ENCODE measurements at places on chromosomes 7 and 10.

GRCh38 chr10:43878386-43878785 is 229.7 kb upstream of the ZNF32 start:
- DNase-seq, result no peak

GRCh38 chr10:45093945-45094344 is 93.2 kb downstream of the ZNF22 start:
- DNase-seq, result no peak

DNA sequence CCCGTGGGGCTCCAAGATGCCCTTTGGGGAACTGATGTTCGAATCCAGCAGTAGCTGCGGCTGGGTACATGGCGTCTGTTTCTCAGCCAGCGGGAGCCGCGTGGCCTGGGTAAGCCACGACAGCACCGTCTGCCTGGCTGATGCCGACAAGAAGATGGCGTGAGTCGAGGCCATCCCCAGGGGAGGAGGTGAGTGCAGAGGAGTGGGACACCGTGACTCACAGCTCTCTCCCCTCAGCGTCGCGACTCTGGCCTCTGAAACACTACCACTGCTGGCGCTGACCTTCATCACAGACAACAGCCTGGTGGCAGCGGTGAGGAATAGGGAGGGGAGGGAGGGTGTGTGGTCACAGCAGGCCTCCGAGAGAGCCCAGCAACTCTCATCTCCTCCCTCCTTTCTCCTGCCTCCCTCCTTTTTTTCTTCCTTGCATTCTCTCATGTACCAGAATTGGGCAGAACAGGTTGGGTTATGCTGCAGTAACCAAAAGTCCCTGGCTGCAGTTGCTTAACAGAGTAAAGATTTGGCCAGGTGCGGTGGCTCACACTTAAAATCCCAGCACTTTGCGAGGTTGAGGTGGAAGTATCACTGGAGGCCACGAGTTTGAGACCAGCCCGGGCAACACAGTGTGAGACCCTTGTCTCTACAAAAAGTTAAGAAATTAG is 16.5 kb downstream of the ARPC1B start:
- DNase-seq, result no peak

- no peak for DNase-seq
These were observed 84.0 kb upstream of the C1GALT1 start for GRCh38 chr7:7098280-7098818.

- DNase-seq, result no peak
These were observed 191.0 kb downstream of the DGKI start for GRCh38 chr7:137655804-137656203.

DNA sequence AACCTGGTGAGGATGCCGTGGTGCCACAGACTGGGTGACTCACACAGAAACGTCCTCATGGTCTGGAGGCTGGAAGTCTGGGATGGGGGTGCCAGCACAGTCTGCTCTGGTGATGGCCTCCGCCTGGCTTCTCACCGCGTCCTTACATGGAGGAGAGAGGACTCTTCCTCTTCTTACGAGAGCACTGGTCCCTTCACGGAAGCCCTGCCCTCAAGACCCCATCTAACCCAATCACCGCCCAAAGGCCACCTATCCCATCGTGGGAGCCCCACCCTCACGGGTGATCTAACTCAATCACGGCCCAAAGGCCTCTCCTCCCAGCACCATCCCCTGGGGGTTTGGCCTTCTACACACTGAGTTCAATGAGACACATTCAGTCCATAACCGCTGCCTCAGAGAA is 137.7 kb downstream of the PTPRN2 start:
- DNase-seq, result no peak

- DNase-seq, result no peak
These were observed 4.8 kb upstream of the VIPR2 start for GRCh38 chr7:159149488-159149887.

DNA sequence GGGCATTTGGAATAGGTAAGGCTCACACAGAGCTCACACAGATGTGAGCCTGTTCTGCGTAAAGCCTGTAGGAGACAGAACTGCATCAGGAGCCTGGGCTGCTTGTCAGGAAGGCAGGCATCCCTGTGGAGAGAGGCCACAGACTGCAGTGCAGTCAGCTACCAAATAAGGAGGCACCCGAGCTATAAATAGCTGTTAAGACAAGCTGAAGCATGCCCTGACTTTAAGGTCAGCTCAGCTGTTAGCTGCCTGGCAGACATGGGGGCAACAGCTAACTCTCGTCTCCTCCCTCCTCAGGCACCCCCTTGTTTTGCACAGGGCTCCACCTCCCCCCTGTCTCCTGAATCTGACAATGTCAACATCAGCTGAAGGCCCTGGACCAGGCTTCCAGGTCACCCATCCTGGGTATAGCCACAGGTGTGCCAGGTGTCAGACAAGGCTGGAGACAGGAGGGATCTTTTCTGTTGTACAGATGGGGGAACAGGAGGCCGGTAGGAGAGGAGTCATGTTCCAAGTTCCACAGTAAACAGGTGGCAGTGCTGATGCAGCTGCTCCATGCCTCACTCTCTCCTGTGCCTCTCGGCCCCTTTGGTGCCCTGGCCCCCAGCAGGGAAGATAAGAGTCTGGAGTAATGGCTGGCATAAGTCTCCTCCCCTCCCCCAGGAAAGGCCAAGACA is 27.6 kb upstream of the MKRN1 start:
- no peak for DNase-seq

GRCh38 chr7:46885167-46885566 is 696.7 kb downstream of the TNS3 start:
- no peak for DNase-seq

DNA sequence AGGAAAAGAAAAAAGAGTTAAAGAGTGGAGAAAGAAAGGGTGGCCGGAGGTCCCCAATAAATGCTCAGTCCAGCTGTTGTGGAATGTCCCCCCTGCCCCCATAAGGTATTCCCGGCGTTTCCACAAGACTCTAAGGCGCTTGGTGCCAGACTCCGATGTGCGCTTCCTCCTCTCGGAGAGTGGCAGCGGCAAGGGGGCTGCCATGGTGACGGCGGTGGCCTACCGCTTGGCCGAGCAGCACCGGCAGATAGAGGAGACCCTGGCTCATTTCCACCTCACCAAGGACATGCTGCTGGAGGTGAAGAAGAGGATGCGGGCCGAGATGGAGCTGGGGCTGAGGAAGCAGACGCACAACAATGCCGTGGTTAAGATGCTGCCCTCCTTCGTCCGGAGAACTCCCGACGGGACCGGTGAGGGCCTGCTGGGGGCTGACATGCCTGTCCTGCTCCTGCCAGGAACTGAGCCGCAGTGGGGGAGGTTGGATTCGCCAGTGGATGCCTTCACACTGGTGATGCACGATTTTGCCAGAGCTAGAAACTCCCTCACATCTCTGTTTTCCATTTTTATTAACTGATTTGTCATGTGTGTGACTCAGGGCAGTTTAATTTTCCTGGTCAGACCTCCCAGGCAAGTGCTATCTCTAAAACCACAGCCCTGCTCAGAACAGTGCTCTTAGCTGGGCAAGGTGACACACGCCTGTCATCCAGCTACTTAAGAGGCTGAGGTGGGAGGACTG is 34.2 kb downstream of the TACR2 start:
- no peak for DNase-seq

DNA sequence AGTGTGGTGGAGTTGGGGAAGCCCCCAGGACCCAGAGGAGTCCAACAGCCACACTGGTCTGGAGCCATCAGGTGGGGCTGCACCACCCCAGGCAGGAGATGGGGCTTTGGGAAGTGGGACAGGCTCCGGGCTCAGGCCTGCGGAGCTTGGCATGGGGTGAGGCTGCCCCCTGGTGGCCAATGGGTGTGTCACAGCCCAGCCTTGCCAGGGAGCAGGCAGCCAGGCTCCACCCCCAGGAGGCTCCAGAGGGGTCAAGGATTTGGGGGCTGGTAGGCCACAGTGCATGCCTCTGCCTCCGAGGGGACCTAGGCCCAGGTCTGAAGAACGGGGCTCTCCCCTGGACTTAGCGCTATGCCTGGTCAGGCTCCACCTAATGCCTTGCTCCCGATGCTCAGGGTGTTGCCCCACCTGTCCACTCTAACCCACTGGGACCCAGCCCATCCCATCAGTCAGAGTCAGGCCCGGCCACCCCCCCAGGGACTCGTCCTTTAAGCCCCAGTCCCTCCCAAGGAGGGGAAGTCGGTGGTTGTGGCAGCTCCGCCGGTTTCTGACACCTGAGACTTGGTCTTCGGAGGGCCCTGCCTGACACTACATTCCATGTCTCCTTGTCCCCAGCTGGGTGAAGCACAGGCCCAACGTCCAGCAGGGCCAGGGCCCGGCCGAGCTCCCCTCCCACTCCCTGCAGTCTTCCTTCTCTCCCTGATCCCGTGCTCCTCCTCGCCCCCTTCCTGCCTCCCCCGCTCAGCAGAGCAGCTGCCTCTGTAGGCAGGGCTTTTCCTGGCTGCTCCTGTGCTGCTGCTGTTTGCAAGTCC is 11.3 kb upstream of the SAMD8 start:
- DNase-seq, result peak; percentile 55

- DNase-seq, result no peak
These were observed 62.5 kb downstream of the GNA12 start for GRCh38 chr7:2781636-2782035.

DNA sequence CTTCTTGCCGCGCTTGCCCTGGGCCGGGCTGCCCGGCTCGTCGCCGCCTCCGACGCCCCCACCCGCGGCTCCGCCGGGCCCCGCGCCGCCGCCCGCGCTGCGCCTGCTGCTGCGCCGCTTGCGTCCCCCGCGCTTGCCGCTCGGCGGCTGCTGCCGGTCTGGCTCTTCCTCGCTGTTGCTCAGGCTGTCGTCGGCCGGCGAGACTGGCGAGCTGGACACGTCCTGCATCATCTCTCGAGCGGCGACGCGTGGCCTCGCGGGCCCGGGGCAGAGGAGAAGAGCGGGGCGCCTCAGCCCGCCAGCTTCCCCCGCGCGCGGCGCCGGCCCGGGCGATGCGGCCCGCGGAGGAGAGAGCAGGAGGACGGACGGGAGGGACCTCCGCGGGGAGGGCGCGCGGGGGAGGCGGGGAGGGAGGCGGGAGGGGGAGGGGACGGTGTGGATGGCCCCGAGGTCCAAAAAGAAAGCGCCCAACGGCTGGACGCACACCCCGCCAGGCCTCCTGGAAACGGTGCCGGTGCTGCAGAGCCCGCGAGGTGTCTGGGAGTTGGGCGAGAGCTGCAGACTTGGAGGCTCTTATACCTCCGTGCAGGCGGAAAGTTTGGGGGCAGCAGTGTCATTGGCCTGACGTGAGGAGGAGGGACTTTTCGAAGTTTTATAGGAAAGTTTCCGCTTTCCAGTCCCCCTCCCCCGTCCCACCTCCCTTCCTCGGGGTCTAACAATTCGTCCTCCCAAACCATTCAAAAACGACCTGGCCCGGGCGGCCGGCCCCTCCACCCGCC is at the start of gene TWIST1:
Gene TWIST1 (minus strand): TSS at position 546 of the 779 bp plus-strand sequence. CDS start 315 bp downstream, at position 231.
- no peak for DNase-seq

- DNase-seq, result no peak
These were observed 29.8 kb downstream of the CDK1 start for GRCh38 chr10:60808036-60808435.

- DNase-seq, result no peak
These were observed 316.9 kb upstream of the SP8 start for GRCh38 chr7:21103426-21104123.

- no peak for DNase-seq
These were observed 128.3 kb downstream of the NEBL start for GRCh38 chr10:20768843-20769242.

DNA sequence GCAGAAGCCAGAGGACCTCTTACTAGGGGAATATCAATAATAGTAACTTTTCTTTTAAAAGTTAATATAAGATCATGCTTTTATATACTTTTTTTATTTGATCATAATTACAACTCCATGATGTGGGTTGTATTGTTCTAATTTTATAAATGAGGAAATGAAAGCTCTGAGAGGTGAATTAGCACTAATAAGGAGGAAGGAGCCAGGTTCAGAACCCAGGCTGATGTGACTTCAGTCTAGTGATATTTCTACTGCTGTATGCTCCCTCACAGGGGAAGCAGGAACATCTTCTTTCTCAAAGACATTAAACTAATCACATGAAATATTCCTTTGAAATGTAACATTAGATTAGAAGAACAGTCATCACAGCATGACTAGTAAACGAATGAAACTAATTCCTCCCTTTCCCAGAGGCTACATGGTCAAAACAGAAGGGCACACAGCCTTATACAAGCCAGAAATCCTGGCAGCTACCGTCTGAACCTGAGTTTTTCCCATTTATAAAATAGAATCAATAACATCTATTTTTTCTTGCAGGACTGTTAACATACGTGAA is 81.4 kb upstream of the GJD4 start:
- no peak for DNase-seq

GRCh38 chr7:31758755-31759154 is 71.7 kb downstream of the PPP1R17 start:
- DNase-seq, result no peak

GRCh38 chr7:39987641-39988347 is 37.7 kb downstream of the CDK13 start:
- DNase-seq, result peak; percentile 12

GRCh38 chr7:148964483-148965267 is 63.6 kb downstream of the PDIA4 start:
- DNase-seq, result no peak

- DNase-seq, result no peak
These were observed 87.2 kb upstream of the UNC5B start for GRCh38 chr10:71124921-71125748.

DNA sequence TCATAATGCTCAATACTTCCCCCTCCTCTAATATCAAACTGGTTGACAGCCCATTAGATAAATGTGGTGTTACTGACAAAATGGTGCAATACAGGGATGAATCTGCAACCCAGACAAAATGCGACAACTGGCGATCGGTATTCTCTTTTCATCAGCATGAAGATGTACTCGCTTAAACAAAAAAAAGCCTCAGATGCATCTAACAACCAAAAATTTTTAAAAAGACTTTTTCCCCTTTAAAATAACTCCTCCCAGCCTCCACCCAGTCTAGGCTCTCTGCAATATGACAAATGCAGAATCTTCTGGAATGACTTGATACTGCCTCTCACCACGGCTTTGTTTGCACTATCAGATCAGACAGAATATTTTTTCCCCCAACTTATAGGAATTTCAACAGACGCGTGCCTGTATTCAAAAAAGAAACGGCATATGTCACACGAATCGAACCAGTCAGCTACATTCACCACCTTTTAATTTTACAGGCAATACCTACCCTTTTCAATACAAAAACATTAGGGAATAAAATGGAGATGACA is 1.2 kb downstream of the YWHAG start:
- no peak for DNase-seq

DNA sequence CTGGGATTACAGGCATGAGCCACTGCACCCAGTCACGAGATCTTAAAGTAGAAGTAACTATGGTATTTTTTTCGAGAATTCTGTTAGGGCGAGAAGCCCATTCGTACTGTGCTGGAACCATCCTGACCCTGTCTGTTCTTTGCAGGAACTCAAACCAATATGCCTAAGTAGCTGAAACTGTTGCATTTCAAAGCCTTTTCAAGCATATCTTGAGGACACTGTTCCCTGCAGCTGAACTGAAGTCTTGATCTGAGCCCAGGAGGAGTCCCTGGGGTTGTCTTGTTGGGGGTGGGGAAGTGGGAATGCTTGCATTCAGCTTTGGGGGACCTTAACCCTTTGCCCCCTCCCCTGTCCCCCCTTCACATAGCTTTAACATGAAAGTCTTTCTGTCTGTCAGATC is 61.5 kb downstream of the CUX1 start:
- DNase-seq, result no peak

- no peak for DNase-seq
These were observed 104.3 kb upstream of the LANCL2 start for GRCh38 chr7:55260676-55261385.

Measured in CD4-positive, alpha-beta T cell treated with Interleukin-4 for 4 hours (primary cell).